Testis (tissue), 5 donors: ENCODE measurements at places on chromosomes 16 and 17.

DNA sequence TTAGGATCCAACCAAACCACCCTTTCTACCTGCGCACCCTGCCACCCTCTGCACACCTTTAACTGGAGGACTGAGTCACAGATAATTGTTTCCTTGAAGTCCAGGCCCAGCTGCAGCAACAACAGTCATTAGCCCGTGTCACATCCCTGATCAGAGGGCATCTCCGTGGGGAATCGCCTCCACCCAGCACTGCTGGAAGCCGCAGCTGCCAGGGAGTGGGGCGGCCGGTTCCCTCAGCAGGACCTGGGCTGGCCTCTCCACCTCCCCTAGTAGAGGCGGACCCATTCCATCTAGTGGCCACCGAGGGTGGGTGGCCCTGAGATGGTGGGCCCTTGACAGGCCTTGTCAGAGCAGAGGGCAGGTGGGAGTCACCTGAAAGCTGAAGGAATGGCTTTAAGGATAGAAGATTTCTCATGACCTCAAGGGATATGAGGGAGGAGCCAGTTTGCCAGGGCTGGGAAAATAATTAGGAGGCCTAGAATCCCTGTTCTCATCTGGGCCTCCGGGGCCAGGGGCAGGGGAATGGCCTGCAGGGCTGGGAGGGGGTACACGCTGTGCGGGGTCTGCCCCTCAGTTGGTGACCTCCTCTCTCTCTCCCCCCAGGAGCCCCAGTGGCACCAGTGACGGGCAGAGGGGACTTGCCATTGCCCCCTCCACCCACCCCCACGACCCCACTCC is 6.2 kb downstream of the PRSS53 start:
- no peak for DNase-seq

DNA sequence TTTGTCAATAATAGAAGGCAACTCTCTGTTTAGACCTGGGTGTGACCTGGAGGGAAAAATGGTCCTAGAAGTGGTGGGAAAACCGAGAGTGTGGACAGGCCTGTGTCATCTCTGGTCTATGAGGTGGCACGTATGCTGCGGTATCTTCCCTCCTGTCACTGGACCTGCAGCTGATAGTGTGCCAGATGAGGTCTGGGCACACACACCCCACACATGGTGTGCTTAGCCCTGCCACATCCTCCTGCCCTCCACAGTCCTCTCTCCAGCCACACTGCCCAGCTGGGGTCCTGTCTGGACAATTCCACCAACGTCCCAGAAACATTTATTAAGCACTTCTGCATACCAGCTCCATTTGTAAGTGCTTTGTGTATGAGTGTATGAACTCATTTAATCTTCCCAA is 37.2 kb downstream of the GLP2R start:
- no peak for DNase-seq

DNA sequence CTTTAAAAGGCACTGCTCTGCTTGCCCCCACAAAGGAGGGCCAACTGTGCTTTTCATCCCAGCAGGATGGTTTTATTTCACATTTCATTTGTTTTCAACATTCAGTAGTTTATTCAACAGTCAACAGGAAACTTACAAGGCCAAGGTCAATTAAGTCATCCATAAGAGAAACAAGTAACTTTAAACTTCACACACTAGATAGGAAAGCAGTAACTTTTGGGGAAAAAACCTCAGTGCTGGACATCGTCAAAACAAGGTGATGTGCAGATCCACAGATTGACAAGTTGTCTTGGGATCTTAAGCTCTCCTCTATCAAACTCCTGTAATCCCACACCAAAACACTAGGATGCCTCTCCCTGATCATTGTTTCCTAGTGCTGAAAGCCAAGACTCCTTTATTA is 18.5 kb downstream of the NFE2L1 start:
- DNase-seq = no peak

DNA sequence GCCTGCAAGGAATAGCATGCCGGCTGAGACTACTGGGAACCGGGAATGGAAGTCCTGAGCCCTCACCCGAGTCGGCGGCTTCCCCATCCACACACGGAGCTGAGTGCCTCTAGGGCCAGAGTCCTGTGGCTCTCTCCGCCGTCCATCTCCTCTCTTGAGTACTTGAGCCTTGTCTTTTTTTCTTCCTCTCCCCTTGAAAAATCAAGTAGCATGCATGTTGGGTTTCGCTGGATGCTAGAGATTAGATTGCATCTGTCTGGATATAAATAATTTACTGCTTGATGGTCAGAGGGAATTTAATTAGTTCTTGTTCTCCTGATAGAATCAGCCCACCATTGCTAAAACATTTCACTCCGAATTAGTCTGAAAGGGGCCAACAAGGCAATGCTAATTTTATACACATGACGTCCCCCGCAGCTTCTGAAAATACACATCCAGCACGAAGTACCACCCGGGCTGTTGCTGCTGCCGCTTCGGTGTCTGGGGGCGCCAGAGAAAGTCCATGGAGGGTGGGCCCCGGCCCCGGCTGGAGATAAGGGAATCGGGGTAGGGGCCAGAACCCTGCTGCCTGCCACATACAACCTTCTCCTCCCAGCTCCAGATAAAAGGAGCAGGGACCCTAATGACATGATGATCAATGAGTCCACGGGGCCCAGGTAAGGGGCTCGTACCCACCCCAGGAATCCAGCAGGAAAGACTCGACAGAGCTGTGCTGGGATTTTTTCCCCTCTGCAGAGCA is 48.5 kb downstream of the RBFOX3 start:
- no peak for DNase-seq

DNA sequence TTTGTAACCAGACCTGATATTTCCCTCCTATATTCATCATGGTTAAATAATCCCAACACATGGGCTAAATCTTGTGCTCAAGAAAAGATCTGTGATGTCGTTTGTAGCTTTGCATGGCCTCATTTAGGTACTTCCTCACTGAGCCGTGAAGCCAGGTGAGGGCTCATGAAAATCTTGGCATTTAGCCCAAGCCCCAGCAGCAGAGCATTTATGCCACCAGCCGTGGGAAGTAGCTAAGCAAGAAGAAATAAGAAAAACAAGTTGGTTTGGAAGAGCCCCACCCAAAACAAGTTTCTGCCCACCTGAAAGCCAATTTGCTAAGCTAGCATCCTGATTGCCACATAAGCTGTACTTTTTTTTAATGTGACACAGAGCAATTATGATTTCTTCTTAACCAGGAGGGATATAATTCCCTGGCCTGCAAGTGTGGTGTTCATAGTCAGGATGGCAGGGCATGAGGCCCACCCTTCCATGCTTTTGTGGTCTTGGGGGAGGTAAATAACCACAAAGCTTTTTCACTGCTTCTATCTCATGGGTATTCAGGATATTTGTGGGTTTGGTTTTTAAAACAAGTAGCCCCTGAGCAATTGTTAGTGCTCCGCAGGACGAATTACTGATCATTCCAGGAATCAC is 10.5 kb downstream of the TMIGD1 start:
- DNase-seq = no peak
